ENCODE measurements at places on chromosomes 5 and 9.
A peak's percentile ranks its signal among the peaks of the same experiment; 100 is the strongest.

DNA sequence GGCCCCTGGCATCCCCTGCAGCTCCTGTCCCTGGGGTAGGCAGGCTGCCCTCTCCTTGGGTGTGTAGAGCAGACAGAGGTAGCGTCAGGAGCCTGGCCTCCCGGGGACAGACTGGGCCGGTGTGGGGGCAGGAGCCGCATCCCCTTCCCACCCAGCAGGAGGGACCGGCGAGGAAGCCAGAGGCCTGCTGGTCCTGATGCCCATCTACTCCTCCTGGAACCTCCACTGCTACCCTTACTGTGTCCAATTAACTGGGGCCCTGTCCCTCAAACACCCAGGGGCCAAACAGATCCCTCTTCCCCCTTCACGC lies 15.6 kb downstream of the RALGDS start:
- DNase-seq = no peak

DNA sequence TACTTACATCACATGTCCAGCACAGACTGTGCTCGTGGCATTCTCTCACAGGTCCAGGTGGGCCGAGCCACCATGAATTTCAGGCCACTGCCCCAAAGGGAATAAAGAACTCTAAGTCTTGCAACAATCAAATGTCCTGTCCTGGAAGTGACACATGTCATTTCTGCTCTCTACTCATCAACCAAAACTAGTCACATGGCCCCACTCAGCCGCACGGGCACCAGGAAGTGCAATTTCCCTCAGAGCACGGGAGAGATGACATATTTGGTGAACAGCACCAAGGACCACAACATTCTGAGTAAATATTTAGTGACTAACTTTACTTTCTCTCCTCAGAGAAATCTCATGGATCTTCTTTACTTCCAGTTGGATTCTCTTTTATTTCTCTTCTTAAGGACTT lies 131.1 kb upstream of the TUT7 start:
- no peak for DNase-seq

GRCh38 chr9:97900103-97900737 lies 22.1 kb downstream of the TRMO start:
- no peak for DNase-seq

DNA sequence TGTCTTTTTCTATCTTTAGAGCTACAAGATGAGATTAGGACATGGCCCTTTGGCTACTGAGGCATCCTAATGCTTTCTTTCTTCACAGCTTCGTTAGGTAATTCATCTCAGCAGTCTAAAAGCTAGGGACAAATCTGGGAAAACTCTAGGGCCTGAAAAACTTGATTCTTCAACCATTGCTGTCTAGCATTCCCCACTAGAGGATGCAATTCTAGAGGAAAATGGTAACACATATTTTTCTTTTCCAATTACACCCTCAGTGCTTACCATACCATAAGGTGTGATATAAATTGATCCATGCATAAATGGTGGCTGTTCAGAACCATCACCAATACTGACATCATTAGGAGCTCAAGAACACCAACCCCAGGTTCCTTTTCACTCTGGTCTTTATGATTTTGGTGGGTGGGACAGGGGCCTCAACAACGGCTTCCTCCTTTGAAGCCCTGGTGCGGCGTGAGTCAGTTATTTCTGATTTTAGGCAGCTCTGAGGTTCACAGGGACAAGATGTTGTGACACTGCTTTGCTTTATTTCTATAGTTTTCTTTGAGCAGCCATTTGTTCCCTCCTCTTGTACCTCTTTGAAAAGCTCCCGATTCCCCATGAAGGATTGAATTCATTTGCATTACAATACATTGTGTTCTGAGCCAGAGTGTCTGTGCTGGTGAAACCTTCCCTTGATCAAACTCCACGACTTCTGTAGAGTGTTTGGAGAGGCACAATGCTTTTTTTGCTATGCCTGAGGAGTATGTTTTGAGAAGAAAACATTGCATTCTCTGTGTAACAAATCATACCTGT lies 526.0 kb upstream of the TRPC7 start:
- no peak for DNase-seq

DNA sequence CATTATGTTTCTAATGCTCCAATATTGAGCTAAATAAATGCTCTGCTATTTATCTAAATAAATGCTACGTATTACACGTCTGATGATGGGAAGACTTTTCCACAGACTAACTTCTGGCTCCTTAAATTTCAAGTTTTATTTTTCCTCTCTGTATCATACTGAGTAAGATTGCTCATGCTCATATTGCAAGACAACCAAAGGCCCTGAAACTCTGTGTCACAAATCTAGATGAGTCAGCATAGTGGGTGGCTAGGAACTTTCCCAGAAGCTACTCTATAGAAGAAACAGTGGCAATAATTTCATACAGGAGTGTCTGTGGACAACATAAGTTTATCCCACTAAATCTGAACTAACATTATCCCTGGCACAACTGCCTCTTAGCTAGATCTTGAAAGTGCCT lies 53.0 kb upstream of the RFX3 start:
- DNase-seq = peak; percentile 23

GRCh38 chr9:91758491-91758981 lies 191.5 kb downstream of the ROR2 start:
- no peak for DNase-seq

DNA sequence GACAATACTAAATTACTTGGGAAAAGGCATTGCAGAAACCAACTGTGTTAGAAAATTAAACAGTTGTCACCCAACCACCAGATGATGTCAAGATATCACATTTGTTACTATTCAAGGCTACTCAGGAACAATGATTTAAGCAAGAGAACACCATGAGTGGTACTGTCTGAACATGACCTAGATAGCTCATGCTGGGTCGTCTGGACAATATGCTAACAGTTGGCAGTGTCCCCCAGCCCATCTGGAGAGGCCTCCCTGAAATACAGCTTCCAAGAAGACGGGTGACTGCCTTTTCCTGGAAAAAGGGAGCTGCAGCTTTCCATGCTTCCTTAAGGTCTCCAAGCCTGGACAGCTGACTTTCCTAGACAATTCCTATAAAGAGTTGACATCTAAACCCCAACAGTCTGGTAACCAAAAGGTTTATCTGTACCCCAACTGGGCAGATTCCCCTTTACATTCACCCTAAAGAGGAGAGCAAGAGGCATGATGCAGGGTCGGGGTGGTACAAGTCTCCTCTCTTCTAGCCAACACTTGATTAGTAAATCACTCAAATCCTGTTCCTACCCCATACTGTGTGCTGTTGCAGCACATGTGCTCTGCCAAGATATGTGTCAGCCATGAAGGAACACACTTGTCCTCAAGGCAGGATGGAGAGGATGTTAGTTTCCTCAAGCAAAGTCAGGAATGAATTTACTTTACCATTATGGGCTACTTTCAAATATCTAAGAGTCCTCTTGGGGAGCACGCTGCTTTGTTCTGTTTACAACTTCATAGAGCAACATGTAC lies 433.0 kb downstream of the PDE4D start:
- DNase-seq = no peak

DNA sequence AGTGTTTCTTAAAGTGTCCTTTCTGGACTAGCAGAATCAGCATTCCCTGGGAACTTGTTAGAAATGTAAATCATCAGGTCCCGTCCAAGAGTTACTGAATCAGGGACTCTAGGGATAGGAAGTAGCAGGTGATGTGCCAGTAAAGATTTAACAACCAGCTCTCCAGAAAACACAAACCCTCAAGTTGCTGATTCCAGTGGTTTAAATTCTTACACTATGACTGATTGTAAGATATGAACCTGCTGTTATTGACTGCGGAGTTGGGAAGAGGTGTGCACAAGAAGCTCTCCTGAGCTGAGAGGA lies 39.1 kb upstream of the BASP1 start:
- DNase-seq = no peak
